ENCODE measurements at places on chromosomes 4 and X. TPM values are rescaled to one million over a fixed set of nuclear protein-coding genes. Genes with fewer than 3 reads are reported as not detected.

DNA sequence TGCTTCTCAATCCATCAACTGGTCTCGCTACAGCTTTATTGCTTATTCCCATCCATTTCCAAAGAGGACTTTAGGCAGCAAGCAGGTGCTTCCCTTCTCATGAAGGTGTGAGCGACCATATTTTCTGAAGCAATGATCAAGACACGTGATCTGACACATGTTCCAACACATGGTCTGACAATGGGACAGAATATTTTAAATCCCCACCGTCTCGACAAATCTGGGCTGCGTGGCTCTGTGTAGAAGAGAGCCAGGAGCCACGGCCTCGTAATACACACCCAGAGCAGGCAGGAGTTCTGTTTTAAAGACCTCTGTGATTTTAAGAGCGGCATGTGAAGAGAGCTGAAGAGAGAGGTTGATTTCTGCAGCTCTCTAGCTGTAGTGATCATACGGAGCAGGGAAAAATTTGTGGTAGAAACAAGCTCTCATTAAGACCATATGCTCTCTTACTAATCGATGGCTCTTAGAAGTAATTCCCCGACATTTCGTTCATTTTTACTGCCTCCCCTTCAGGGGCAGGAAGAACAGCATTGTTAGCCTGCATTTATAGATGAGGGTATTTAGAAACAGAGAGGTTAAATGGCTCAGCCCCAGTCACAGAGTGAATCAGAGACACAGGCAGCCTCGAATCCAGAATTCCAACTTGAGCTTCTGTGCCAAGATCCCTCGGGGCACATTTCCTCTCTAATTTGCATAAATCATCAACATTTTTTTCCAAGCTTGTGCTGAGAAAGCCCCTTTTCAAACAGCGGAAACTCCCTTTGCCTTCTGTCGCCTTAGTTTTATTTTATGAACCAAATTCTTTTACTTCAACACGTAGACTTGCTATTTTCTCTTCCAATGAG is 91.0 kb upstream of the BCOR start:
- DNase-seq, result no peak

DNA sequence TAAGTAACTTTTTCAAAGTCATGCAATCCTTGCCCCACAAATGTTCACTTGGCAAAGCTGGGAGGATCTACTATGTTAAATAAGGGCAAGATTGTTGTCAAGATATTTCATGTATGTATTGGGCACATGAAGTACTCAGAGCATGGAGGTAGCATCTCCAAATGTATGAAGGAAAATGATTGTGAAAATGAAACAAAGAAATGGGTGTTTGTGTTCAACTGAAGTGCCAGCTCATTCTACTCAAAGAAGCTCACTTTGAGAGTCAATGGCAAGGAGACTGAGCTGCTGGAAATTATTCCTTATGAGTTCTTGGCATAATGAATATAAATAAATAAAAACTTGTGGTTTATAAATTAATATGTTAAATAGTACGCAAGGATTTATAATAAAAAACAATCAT is 124.5 kb upstream of the ARSJ start:
- DNase-seq, result no peak

DNA sequence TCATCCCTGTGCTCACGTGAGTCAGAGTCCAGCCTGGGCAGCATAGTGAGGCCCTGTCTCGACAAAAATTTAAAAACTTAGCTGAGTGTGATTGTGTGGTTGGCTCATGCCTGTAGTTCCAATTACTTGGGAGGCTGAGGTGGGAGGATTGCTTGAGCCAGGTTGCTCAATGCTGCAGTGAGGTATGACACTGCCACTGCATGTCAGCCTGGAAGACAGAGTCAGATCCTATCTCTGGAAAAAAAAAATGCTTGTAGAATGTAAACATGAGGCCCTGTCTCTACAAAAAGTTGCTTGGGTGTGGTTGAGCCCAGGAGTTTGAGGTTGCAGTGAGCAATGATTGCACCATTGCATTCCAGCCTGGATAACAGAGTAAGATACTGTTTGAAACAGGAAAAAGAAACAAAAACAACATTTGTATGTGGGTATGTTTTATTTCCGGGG is 11.3 kb upstream of the YTHDC1 start:
- DNase-seq, result no peak

- DNase-seq, result no peak
Observed at GRCh38 chr4:154329268-154329868, 162.2 kb downstream of the DCHS2 start.

DNA sequence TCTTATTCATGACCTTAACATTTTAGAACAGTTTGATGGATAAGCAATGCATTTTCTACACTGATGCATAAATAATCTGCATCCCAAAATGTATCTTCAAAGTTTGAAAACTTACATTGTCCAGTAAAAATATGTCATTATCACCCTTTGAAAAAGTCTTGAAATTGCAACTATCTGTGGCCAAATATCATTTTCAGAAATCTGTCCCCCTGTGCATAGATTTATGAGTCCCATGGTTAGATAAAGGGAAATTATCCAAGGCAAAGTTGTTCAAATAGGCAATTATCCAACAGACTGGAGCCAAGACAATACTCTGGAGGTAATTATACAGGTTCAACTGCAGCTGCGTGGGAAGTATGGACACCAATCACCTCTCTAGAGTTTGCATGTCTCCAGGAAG is 182.5 kb upstream of the INTU start:
- DNase-seq, result no peak

Gene ADAMTS3
- total RNA-seq, result not detected

DNA sequence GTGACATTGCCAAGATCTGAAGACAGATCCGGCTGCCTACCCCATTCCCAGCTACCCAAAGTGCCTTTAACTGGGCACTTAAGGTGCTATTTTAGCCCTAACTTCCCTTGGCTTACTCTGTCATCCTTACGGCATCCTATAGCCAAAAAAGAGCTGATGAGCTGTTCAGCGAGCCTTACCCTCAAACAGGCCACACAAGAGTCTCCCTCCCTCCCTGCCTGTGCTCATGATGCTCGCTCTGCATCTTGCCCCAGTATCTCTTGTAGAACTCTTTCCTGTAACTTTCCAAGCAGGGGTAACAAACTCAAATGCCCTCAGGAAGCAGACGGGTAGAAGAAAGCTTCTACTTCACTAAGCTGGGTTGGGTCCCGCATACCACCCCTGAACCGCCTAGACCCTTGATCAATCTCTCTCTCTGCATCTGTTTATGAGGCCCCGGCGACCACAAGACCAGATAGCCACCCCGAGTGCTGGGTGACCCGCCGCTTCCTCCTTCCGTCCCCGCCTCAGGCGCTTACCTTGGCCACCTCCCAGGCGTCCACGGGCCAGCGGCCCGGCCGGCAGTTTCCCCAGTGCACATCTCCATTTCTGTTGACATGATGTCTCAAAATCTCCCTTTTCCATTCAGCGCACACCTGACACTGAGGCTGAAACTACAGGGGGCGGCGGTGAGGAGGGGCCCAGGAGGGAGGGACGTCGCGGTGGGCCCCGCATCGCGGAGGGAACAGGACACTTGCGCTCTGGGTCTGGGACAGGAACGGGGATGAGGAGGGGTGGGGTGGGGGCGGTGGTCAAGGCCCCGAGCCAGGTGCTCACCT is 663 bp downstream of the CXorf38 start:
- peak; percentile 21 for DNase-seq

Gene RPS3A
- total RNA-seq, result 1,074 TPM

- DNase-seq, result no peak
Observed at GRCh38 chr4:6282314-6282771, 12.7 kb downstream of the WFS1 start.

GRCh38 chrX:36898301-36898700 is 109.9 kb upstream of the FAM47C start:
- no peak for DNase-seq

- no peak for DNase-seq
Observed at GRCh38 chrX:133410550-133410949, 4.7 kb downstream of the GPC4 start.

Gene LUZP4
- total RNA-seq, result not detected

Gene TMEM129
- 18.2 TPM for total RNA-seq

DNA sequence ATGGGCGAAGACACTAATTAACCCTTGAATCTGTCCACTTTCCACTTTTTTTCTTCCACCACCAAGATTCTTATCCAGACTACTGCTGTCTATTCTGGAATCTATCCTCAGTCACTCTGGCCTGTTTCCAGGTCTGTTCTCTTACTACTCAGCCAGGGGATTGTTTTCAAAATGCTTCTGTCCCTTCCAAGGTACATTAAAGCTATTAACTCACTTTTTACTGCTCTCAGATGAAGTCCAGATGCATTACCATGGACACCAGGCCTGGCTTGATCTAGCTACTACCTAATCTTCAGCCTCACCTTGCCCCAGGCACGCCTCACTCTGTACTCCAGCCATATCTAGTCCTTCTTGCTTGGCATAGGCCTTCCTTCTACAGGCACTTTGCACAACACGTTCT is 66.4 kb downstream of the GALNT7 start:
- no peak for DNase-seq

DNA sequence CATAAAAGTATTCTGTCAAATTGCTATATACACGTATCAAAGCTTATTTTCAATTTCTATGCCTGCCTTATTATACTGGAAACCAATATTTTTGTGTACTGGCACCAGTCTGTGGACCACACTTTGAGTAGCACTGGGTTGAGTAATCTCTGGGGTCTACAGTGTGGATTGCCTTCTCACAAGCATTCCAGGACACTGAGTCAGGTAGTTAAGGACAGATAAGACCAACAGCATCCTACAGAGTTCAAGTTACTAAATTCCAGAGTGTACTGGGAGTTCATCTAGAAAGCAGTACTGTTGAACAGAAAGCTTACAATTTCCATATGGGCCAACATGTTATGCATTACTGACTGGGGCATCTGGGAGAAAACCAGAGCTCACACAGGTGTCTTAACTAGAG is 61.8 kb downstream of the VMA21 start:
- DNase-seq, result no peak

- no peak for DNase-seq
Observed at GRCh38 chr4:152369902-152370295, 166.0 kb downstream of the FBXW7 start.

GRCh38 chrX:18997916-18998315 is 14.0 kb upstream of the PHKA2 start:
- DNase-seq, result no peak
